ENCODE measurements at places on chromosomes 3 and 15. TPM values are rescaled to one million over a fixed set of nuclear protein-coding genes. Genes with fewer than 3 reads are reported as not detected.

- no peak for DNase-seq
Measured at GRCh38 chr3:73467211-73467610, 157.5 kb downstream of the PDZRN3 start.

DNA sequence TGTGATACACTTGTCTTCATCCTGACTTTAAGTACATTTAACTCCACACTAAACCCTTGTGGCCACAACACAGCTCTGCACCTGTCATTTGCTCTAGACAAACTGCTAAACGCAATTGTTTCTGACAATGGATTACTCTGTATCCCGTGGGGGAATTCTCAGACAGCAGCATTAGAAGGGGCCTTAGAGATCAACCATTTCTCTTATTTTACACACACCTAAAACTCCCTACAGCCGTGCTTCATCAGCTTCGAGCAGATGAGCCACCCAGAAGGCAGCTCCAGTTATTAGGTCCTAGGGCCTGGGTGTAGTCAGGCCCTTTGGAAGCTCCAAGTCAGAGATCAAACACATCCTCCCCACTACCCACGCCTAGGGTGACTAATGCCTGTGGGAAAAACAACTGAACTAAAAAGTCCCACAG lies 1.3 kb upstream of the IL12A start:
- peak; percentile 43 for DNase-seq

DNA sequence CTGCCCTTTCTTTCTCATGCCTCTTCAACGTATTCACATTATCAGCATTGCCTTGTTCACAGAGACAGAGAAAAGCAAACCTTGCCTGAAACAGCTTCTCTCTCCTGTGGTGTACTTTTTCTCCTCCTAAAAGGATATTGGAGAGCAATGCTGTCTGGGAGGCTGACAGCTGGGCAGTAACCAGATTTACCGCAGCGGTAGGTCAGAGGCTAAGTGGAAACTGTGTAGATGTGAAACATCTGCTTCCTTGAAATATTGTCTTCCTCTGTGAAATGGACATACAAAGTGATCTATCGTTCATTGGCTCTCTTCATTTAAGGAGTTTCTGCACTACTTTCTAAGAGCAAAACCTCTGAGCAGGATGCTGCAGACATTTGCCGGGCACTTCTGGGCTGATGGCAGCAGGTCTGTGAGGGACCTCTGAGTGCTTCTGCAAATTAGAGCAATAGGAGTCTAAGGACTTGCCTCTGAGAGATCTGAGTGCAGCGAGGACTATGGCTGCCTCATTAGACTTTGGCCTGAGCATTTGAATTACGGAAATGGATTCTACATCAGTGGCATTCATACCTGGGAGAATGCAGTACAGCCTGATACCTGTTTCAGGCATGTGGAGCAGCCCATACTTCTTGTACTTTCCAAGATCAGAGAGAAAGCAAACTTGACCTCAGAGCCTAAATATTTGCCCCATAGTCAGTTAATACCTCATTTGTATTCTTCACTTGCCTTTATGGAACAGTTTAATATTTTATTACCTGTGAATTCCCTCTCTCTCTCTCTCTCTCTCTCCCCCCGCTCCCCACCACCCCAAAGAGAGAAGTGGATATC lies 260.5 kb upstream of the TPRG1 start:
- no peak for DNase-seq

- DNase-seq, result no peak
Measured at GRCh38 chr3:127446756-127447155, 143.8 kb downstream of the TPRA1 start.

DNA sequence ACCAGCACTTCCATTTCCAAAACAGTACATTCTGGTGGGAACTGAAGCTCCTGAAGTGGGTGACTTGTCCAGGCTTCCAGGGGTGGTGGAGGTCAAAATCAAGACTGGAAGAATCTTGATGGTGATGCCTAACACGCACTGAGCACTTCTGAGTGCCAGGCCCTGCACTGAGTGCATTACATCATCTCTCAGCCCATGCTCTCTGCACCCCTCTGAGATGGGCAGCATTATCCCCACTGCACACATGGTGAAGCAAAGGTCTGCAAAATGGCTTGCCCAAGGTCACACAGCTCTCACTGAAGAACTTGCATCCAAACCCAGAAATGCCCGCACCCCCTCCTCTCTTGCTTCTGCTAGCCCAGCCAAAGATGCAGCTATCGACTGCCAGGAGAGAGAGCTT lies 36.9 kb downstream of the NTRK3 start:
- no peak for DNase-seq

DNA sequence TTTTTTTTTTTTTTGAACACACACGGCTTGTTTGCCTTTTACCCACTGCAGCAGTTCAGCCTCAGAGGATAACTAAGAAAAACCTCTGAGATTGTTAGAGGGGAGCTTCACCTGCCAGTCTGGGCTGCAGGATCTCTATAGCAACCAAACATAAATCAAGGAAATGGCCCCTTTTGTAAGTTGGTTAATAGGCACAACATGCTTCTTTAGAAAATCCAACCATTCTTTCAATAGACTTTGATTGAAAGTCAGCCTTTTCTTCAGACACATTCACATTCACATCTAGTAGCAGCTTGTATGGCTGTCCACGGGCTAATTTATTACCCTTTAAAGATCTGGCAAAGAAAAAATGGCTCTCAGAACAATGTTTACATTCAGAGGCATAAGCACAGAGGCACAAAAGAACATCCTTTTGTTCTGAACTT lies 136.6 kb upstream of the RARB start:
- no peak for DNase-seq

LOXL1 gene
- 0.68 TPM for total RNA-seq

All from dermis blood vessel endothelial cell (primary cell).